ENCODE measurements at places on chromosomes 1 and 21.

- DNase-seq, result no peak
Observed at GRCh38 chr1:168206111-168206510, 19.7 kb upstream of the SFT2D2 start.

- DNase-seq, result no peak
Observed at GRCh38 chr1:43969416-43969745, 429 bp upstream of the DPH2 start.

- peak; percentile 74 for DNase-seq
Observed at GRCh38 chr1:85464497-85465098, 361 bp downstream of the DDAH1 start.

DNA sequence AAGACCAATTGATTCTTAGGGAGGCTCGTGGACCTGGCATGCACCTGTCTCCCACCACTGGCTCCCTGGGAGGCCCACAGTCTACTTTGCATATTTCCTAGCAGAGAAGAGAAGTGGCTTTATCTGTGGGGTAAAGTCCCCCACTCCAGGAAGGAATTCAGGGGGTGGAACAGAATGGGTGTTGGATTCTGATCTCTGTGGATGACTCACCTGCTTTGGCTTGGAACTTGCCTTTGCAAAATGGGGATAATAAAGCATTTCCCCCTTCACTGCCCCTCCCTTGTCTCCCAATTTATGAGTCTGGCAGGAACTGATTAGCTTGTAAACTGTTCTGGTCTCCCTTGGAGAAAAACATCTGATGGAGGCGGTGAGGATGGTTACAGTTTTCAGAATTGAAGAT lies 21.2 kb upstream of the OTUD3 start:
- no peak for DNase-seq

DNA sequence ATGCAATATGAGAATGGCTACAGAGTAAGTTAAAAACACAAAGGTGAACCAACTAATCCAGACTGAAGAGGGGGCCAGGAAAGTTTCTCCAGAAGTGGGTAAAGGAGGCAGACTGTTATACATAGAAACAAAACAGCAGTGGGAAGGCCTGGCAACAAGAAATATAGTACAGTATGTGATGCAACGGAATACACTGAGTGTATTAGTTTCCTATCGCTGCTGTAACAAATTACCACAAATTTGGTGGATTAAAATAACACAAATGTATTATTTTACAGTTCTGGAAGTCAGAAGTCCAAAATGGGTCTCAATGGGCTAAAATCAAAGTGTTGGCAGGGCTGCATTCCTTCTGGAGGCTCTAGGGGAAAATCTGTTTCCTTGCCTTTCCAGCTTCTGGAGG lies 95.2 kb downstream of the ZSWIM5 start:
- no peak for DNase-seq

GRCh38 chr21:42496839-42497202 lies 797 bp upstream of the RSPH1 start:
- DNase-seq, result no peak

DNA sequence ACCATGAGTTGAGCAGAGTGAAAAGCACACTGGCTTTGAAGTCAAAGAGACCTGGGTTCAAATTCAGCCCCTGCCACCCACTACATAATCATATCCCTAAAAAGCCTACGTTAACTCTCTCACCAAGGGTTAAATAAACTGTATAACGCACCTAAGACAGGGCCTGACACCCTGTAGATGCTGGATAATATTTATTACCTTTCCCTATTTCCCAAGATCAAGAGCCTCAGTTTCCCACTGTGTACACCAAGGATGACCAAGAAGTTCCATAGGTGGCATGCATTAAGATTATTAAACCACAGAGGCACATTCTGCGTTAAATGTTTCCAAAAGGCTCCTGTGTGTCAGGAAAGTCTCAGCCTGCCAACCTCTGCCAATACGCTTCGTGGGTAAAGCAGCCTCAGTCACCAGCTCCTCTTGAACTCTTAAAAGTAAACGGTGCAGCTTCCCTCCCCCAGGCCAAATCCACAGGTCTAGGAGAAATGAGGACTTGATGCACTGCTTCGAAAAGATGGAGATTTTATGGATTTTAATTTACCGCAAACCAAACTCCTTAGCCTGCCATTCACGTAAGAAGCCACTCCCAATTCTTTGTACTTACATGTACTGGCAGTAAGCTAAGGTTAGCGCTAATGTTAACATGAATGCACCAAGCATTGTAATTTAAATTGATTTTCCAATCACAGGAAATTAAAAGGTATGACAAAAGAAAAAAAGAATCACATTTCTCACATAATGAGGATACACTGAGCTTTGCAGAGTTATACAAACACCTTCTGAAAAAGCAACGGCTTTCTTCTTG lies 2.6 kb downstream of the USP24 start:
- DNase-seq, result no peak

DNA sequence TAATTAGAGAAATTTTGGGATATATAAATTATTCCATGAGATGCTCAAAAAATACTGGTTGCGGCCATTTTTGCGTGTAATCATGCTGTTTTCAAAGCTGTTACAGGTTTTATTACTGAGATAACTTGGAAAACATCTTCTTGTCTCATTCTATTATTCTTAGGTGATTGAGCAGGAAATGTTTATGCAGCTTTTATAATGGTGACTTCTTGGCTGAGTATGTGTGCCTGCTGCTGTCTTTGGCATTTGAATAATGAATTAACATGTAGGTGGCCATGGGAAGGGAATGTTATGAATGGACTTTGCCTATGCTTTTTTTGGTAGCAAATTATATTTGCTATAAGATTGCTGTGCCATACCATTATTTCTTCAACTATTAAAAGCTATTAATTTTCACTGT lies 52.5 kb downstream of the RASAL2 start:
- DNase-seq, result no peak

DNA sequence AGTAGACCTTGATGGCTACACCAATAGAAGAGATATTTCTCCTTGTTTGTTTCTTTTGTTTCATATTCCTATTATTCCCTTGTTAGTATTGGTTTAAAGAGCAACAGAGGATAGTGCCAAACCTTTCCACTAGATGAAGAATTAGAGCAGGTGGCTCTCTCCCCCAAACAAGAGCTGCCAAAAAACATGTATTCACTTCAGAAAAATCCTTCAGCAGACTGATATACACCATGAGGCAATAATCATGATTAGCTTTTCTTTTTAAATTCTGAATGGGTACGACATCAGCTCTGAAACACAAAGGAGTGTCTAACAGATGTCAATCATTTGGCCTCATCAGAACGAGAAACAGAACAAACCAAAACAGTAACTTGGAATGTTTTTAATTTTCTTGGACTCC lies 67.3 kb upstream of the MAP10 start:
- DNase-seq, result no peak

DNA sequence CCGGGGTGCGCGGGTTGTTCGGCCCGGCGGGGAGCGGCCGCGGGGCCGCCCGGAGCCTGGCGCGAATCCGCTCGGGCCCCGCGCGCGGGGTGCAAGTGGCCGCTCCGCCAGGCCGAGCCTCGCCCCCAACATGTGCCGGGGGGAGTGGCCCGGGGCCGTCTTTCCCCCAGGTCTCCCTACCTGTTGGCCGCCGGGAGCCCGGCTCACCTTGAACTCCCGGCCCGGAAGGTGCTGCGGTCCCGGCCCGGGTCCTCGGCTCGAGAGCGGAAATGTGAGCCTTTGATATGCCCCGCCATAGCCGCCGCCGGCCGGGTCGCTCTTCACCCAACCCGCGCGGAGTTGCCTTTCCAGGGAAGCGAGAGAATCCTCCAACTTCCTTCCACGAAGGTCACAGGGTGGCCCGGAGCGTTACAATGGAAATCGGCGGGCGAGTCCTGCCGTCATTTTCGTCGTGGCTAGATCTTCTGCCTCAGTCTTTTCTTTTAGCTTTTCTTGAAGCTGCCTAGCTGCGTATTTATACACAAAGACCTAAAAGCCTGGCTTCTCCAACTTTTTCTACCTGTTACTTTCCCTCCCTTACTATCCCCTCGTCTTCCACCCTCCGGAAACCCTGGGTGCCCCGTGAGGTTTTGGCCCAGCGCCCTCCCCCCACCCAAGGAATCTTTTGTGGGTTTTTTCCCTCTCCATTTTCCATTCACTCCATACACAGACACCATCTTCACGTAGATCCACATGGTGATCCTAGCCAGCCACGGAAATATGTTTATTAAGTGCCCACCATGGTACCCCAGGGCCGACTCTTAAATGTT lies 867 bp downstream of the PTGFRN start:
- DNase-seq, result peak; percentile 55

DNA sequence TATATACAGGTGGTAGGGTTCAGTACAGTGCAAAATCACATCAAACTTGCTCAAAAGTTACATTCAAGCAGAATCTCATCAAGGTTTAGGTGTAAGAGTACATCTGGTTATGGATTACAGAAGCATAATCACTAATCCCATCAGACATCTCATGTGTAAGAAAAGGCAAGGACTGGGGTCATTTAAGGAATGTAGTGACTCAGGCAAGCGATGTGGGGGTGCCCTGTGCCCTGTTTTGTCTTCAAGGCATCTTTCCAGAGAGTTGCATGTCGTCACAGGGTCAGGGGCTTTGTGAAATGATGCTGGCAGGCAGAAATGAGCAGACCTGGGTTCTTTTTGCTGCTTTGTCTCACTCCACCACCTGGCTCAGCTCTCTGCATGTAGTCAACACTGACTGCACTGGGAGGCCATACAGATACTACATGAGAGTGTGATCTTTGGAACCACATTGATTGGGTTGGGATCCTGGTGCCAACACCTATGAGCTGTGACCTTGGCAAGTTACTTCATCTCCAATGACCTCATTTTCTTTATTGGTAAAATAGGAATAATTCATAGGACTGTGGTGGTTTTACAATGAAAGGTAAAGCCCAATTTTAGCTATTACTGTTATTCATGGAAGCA lies 8.2 kb upstream of the HHIPL2 start:
- DNase-seq, result no peak

GRCh38 chr1:201408176-201408833 lies 9.2 kb upstream of the LAD1 start:
- DNase-seq, result peak; percentile 80

GRCh38 chr1:172638249-172638648 lies 20.7 kb upstream of the FASLG start:
- DNase-seq, result no peak

- DNase-seq, result no peak
Observed at GRCh38 chr1:182147136-182147820, 85.8 kb upstream of the ZNF648 start.

GRCh38 chr1:203017692-203018091 lies 8.6 kb upstream of the PPFIA4 start:
- DNase-seq, result no peak

- peak; percentile 27 for DNase-seq
Observed at GRCh38 chr1:214957330-214958137, 125.0 kb upstream of the KCNK2 start.

Data from lung (tissue), 17 donors.